ENCODE measurements at places on chromosomes 5 and 9.

- DNase-seq, result peak; percentile 79
Observed at GRCh38 chr9:74887041-74887980, at the start of gene TRPM6. Gene TRPM6, minus strand, starts transcription at chr9:74887921. Its CDS starts 65 bp downstream, at chr9:74887856.

DNA sequence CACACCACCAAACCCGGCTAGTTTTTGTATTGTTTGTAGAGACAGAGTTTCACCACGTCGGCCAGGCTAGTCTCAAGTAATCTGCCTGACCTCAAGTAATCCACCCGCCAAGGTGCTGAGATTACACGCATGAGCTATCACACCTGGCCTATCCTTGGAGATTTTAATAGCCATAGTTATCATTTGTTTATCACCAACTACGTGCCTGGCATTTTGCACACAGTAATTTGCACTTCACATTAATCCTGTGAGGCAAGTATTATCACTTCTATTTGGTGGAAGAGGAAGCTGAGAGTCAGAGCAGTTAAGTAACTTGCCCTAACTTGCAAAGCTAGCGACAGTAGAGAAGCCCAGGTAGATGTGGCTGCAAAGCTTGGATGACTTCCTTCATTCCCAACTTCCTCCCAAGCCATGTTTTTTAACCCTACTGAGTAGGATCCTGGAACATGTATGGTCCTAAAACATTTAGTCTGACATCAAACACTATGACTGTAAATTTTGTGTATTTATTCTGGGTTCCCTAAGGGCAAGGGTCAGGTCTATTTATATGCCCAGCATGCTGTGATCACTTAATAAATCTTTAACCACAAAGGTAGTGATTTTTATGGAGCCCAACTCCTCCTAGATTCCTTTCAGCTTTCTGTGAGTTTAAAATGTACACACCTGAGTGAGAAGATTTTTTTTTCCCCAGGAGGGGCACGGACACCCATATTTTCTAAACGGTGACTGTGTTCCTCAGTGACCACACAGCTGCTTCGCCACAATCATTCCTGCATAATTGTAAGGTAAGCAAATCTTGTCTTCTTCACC lies 100.2 kb upstream of the RAI14 start:
- DNase-seq, result no peak

DNA sequence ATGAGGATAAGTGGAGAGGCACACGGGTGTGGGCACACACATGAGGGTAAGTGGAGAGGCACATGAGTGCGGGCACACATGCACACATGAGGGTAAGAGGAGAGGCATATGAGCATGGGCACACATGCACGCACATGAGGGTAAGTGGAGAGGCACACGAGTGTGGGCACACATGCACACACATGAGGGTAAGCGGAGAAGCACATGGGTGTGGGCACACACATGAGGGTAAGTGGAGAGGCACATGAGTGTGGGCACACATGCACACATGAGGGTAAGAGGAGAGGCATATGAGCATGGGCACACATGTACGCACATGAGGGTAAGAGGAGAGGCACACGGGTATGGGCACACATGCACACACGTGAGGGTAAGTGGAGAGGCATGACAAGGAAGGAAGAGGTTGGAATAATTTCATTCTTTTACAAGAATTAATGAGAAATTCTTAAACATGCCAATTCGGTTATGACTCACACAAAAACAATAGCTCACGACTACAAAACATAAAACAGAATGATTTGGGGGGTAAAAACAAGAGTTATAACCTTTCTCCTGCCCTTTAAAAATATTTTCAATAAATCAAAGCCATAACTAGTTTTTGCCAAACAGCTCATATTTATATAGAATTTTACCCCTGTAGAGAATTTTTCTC lies 67.5 kb downstream of the APBA1 start:
- peak; percentile 33 for DNase-seq

GRCh38 chr5:76165711-76166374 lies 82.7 kb downstream of the SV2C start:
- no peak for DNase-seq

- peak; percentile 27 for DNase-seq
Observed at GRCh38 chr5:173890195-173890991, 2.2 kb downstream of the CPEB4 start.

GRCh38 chr9:82939451-82939850 lies 123.5 kb downstream of the RASEF start:
- no peak for DNase-seq

GRCh38 chr9:29422438-29422837 lies 1849.2 kb upstream of the C9orf72 start:
- DNase-seq, result no peak

DNA sequence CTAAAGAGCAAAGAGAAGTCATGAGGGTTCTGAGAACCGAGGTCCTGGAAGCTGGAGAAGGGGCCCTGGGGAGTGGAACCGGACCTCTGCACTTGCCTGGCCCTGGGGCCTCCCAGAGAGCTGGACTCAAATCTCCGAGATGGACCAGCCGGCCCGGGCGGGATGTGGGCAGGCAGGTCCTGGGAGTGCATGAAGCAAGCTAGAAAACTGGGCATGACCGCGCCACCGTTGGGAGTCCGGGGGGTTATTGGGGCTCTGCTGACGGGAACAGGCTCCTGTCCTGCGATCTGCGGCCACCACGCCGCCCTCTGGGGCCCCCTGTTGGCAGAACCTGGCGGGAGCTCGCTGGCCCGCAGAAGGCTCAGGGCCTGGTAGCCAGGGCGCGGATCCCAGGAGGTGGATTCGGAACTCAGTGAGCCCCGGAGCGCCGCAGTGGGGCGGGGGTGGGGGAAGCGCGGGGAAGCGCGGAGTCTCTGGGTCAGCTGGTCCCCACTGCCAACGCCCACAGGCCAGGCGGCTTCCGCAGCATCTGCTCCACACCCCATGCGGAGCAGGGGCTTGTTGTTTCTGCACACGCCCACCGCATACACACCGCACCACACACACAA lies 150.6 kb downstream of the ERCC6L2 start:
- no peak for DNase-seq

DNA sequence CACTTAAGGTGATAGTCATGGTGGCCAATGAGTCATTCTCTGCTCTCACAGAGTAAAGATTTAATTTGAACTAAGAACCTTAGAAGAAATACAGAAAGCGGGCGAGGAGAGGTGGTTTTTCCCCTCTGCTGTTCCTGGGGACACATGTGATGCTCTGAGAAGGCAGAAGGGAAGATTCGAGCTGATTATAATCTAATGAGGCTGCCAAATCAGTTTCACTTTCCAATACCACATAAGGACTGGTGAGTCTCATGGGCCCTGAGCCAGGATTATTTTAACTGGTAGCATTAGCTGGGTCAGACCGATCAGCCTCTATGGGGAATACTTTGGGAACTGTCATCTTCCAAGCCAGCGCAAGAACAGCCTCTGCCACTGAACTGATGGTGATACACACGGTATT lies 116.5 kb downstream of the SLC1A3 start:
- peak; percentile 8 for DNase-seq

DNA sequence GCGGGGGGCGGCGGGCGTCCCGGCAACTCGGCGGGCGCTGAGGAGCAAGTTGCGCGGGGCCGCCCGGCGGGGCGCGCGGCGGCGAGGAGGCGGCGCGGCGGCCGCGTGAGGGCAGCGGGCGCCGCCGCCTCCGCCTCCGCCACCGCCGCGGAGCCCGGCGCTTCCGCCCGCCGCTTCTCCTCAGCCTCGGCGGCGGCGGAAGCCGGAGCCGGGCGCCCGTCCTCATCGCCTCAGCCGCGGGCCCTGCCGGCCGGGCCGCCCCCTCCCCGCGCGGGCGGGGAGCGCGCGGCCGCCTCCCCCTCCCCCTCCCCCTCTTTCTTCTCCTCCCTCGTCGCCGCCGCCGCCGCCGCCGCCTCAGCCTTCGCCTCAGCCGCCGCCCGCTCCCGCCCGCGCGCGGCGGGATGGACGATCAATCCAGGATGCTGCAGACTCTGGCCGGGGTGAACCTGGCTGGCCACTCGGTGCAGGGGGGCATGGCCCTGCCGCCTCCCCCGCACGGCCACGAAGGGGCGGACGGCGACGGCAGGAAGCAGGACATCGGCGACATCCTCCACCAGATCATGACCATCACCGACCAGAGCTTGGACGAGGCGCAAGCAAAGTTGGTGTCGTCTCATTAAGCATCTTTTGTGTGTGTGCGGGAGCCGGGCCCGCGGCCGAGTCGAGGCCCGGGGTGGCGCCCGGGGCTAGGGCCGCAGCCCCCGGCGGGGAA lies at the start of gene PBX3:
TSS of gene PBX3 (plus strand) at position 321 of the 712 bp plus-strand sequence.
- DNase-seq, result peak; percentile 40

GRCh38 chr9:126357074-126357473 lies 30.4 kb downstream of the MVB12B start:
- DNase-seq, result no peak

GRCh38 chr9:33377089-33377715 lies 25.2 kb downstream of the AQP7 start:
- no peak for DNase-seq

- peak; percentile 76 for DNase-seq
Observed at GRCh38 chr5:41793141-41793770, 77.0 kb downstream of the OXCT1 start.

GRCh38 chr5:93612855-93613243 lies 29.8 kb downstream of the NR2F1 start:
- no peak for DNase-seq

DNA sequence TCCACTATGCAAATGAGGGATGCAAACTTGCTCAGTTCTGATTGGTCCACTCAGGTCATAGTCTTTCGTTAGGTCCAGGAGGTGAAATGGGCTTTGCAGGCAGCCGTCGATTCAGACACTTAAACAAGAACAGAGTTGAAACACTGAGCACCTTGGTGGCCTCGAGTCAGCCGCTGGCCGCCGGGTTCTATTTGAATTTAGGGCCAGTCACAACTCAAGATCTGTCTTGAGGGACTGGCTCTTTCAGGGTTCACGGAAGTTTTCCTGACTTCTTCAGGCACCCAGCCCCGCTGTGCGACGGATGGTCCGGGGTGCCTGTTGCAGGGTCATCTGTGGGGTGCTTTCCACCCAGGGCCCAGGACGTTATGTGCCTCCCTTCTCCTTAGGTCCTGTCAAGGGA lies 412.8 kb upstream of the IRX4 start:
- DNase-seq, result no peak

DNA sequence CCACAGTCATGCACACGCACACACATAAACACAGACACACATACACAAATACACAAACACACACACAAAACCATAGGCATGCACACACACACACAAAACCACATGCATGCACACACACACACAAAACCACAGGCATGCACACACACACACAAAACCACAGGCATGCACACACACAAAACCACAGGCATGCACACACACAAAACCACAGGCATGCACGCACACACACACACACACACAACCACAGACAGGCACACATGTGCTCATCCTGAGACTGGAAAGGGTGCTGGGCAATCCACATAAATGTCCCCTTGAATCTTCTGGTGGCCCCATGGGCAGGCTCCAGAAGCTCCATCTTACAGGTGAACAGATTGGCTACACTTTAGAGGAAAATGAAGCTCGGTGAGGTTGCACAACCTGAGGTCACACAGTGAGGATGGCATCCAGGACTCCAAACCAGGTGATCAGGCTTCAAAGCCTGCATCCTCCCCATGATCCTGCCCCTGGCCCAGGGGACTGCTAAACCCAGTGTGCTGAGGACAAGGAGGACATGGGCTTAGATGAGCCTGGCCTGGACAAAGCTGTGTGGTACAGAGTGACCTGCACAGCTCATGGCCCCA lies 144.8 kb downstream of the GADD45G start:
- DNase-seq, result peak; percentile 25

GRCh38 chr5:174177976-174178605 lies 132.6 kb downstream of the NSG2 start:
- DNase-seq, result no peak

- no peak for DNase-seq
Observed at GRCh38 chr9:130729145-130729544, 35.6 kb downstream of the EXOSC2 start.

GRCh38 chr9:107698779-107699178 lies 209.2 kb upstream of the KLF4 start:
- DNase-seq, result no peak

Data from AG10803 (cell line).